ENCODE measurements at places on chromosomes 7 and 10.

DNA sequence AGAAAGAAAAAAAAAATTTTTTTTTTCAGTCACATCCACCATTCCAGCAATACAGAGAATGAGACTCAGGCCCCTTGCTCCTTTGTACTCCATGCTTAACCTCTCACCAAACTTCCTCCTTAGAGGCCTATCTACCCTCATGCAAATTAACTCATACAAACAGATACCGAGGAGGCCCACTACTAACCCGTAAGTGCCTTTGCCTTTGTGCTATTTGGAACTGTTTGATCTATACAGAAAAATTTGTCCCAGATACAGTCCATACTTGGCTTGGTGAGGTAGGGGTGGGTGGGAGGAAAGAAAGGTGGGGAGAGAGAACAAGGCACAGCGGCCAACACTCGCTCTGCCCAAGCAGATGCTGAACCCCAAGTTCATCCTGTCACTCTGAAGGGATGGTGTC, 87.8 kb upstream of the DUSP5 start:
- DNase-seq: no peak

GRCh38 chr7:94053532-94053931, 49.4 kb upstream of the BET1 start:
- no peak for DNase-seq

DNA sequence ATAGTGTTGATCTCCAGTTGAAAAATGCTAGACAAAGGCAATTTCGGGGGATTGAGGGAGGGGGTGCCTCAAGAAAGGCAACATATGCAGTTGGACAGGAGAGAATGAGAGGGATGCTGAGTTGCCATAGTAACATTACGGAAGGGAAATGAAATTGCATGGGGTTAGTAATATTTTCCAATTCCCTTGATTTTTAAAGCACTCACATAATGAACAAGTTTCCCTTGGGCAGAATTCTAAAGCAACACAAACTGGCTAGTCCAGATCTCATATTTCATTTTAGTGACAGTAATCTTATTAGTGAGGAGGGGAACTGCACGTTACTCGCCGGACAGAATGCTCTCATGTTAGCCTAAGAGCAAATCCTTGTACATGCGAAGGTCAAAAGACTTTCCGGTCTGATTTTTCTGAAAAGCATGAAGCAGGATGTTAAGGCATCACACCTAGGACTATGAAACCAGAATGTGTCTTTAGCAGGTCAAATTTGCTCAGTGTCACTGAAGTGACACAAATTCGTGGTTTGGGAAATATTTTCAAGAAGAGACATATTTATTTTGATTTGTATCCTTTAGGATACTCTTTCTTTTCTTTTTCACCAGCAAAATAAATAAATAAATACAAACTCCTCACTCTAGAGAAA, 165.5 kb downstream of the ANK3 start:
- no peak for DNase-seq

DNA sequence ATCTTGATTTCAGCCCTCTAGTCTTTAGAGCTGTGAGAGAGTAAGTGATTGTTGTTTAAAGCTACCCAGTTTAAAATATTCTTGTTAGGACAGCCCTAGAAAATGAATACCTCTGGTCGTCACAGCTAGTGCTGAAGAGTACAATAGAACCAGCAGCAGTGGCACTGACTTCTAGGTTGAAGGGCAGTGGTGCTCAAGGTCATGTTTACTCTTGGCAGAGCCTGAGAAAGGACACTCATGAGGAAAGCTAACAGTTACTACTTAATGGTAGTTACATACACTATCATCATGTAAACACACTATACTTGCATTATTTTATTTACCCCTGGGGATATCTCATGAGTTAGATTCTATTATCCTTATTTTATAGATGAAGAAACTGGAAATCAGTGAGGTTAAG, 323.0 kb downstream of the SH2D4B start:
- no peak for DNase-seq

- DNase-seq: no peak
These were observed 3.6 kb downstream of the VOPP1 start for GRCh38 chr7:55568613-55569268.

DNA sequence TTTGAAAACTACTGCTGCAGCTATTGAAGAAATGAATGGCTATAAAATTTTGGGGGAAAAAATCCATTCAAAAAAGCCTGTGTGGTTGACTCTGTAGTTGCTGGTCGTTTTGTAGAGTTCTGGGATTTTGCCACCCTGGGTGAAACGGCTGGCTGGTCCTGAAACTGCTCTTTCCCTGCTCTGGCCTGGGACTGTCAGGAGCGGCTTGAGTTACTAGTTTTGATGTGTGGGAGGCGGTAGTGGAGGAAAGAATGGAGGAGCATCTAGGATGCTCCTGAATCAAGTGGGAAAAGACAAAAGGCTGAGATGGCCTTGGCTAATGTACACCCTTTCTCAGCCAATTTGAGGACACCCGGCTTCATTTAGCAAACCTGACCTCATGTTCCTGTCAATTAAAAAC, 72.5 kb downstream of the ZNF365 start:
- no peak for DNase-seq

DNA sequence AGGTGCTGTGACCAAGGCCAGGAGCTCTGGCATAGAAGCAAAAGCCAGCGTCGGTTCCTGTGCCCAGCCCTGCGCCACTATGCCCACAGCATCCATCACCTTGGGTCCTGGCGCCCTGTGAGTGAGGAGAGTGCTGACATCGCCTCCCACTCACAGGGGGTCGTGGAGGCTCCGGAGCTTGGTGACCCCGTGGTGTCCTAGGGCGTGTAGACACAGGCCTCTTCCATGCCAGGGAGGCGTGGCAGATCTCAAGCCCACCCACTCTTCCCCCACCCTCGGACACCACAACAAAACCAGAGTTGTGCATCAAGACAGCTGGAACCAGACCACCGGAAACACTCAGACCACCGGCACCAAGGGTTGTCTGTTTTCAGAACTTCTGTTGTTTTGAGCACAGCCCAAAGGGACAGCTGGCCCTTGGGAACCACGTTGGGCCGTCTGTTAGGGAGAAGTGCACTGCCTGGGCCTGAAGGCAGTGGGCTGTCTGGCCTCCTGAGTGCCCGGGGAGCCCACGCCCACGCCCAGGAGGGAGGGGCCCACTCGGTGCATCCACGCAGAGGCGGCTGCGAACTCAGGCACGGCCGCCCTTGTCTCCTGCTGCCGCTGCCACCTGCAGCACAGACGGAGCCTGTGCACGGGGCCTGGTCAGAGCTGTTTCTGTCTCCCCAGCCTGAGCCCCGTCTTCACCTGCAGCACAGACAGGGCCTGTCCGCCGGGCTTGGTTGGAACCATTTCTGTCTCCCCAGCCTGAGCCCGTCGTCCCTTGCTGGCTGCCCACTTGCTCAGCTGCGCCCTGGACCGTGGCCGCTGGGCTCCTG, 106.3 kb downstream of the INPP5A start:
- no peak for DNase-seq

- no peak for DNase-seq
These were observed 71.0 kb downstream of the SEMA3D start for GRCh38 chr7:85115862-85116261.

GRCh38 chr10:28681291-28681763, 4.0 kb downstream of the BAMBI start:
- DNase-seq: no peak

- DNase-seq: no peak
These were observed 1128.5 kb downstream of the TYW1 start for GRCh38 chr7:68125168-68125567.

DNA sequence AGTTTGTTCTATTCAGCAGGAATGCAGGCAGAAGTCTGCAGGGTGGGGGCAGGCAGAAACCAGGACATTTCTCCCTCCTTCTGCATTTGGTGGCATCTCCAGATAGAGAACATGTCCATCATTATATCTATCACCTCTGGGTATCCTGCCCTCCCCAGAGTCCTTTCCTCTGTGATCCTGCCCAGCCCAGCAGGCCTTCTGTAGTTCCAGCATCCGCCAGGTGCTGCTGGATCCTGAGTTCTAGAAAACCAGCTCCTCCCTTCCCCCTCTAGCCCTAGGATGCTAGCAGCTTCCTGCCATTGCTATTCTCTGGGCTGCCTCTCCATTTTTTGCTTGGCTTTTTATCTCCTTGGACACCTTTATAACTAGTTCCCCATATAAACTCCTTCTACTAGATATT, 180.3 kb downstream of the KCNMA1 start:
- DNase-seq: no peak

GRCh38 chr7:42964849-42965805, 33.0 kb downstream of the MRPL32 start:
- DNase-seq: no peak

DNA sequence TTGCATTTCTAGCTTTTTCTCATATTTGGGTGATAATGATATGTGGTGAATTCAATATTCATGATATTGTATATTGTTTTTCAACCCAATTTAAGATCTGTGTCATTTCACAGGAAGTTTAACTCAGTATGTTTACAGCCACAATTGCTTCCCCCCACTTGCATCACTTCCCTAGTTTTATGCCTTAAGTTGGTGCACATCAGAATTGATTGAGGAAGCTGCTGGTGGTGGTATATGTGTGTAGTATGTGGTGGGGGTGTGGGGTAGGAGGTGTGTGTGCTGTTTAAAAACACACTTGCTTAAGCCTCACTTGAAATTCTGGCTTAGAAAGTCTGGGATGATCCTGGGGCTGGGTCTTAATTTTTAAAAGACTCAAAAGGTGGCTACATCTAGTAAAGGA, 245.1 kb upstream of the AOAH start:
- DNase-seq: no peak

DNA sequence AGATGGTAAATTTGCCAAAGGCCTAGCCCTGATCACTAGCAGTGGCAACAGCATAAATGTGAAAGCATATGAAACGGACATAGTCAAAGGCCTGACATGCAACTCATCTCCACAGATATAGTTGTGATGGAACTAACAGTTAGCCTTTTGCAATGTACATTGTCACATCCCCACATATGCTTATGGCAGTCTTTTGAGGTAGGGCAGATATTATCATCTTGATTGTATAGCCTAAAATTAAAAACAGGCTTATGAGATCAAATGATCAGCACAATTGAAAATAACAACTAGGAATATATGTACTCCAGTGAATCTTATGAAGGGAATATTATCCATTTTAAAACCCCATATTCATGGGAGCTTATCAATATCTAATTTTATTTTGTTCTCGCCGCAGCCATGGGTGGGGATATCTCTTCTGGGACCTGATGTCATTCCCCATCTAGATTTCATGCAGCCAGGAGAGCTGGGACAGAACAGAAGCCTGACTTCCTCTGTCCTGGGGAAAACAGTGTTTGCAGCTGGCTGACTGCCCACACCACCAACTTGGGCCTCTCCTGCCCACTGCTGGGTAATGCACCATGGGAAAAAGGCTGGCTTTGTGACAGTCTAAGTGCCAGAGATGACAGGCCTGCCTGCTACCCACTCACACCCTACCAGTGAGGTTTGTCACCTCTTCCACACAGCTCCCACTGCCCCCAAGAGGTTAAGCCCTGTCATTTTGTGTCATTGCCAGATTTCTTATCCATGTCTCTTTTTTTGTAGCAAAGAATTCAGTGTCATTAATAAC, 180.2 kb upstream of the FZD1 start:
- DNase-seq: no peak

DNA sequence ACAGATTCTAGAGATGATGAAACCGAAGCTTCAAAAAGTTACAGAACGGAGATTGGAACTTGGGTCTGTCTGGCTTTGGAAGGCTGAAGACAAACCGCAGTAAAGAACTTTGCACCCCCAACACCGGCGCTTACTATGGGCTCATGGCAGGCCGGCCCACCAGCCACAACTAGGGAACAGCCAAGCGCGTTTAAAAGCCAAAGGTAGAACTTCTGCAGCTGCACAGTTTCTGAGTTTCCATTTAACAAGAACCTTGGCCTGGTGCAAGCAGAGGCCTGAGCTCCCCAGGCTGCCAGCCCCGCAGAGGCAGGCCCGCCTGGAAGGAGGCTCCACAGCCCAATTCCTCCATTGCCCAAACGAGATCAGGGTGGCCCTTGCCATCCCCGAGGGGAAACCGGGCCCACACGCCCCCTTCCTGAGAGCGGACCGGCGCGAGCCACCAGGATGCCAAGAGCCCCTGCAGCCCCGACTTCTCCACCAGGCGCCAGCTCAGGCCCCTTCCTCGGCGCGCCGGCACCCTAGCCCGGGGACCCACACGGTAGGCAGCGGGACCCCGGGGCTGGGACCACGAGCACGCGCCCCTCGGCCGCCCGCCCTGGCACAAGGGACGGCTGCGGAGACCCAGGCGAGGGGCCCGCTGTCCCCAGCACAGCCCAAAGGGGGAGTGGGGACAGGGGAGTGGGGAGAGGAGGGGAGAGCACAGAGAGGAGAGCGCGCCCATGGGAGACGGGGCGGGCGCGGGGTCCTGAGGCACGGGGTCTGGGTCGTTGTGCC, 566 bp downstream of the MAD1L1 start:
- no peak for DNase-seq

DNA sequence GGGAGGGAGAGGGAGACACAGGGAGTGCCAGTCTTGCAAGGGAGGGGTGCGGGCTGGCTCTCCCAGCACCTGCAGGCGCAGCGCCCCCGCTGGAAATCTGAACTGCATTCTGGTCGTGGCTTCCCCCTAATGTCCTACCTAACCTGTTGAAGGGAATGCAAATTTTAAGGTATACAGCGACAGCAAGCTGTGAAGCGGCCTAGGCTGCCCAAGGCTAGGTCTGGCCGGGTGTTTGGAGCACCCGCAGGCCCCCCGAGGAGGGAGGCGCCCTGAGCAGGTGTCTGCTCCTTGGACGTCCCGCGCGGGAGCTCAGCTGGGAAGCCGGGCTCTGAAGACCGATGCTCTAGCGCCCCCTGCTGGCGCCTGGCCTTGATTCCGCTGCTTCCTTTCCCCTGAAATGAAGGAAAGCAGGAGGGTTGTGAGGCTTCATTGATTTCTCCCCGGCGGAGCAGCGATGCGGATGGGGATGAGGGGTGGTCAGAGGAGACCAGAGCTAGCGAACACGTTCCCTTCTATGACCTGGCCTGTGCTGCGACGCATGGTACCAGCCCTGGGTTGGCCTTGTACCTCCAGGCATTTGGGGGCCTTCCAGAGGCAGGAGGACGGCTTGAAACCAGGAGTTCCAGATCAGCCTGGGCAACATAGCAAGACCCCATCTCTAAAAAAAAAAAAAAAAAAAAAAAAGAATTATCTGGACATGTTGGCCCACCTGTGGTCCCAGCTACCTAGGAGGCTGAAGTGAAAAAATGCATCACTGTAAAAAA, 601.3 kb downstream of the GALNT17 start:
- DNase-seq: peak; percentile 89

DNA sequence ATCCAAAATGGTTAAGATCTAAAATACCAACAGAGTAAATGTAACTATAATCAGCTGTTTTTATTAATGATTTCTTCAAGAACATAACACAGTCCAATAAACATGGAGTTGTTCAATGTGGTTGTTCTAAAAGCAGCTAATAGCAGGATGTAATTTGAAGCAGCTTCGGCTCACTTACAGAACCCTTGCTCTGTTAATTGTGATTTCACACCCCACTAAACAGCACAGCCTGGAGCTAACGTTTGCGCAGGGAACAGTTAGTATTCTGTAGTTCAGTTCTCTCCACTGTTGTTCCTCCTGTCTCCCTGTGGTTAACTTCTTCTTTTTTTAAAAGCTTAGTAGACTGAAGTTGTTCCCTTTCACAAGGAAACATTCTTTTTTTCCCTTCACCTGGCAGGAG, 104.0 kb downstream of the GRM3 start:
- peak; percentile 26 for DNase-seq
